ENCODE measurements at places on chromosomes 1 and 21. TPM values are rescaled to one million over a fixed set of nuclear protein-coding genes. Genes with fewer than 3 reads are reported as not detected.

CSMD2 gene
- 0.38 TPM for total RNA-seq

GBP6 gene
- total RNA-seq, result not detected

KCNN3 gene
- total RNA-seq, result 0.36 TPM

OR6N1 gene
- total RNA-seq, result not detected

FCRLB gene
- total RNA-seq, result 0.14 TPM

HAO2 gene
- not detected for total RNA-seq

GBP2 gene
- total RNA-seq, result not detected

CLDN19 gene
- 8.2 TPM for total RNA-seq

CAMK1G gene
- 2.7 TPM for total RNA-seq

CC2D1B gene
- 42.7 TPM for total RNA-seq

C1orf52 gene
- total RNA-seq, result 42.2 TPM

FHAD1 gene
- 5.0 TPM for total RNA-seq

SLC37A1 gene
- 60.2 TPM for total RNA-seq

HS2ST1 gene
- 44.2 TPM for total RNA-seq

CCDC27 gene
- not detected for total RNA-seq

TMEM52 gene
- total RNA-seq, result 1.8 TPM

CNR2 gene
- not detected for total RNA-seq

MAN1C1 gene
- 4.8 TPM for total RNA-seq

MTMR11 gene
- total RNA-seq, result 10.6 TPM

ARHGEF16 gene
- total RNA-seq, result 60.5 TPM

SMCP gene
- total RNA-seq, result not detected

AGMAT gene
- 3.1 TPM for total RNA-seq

STUM gene
- total RNA-seq, result 0.55 TPM

PAPPA2 gene
- total RNA-seq, result 4.1 TPM

UBL4B gene
- total RNA-seq, result not detected

PROK1 gene
- not detected for total RNA-seq

TBX19 gene
- total RNA-seq, result 2.3 TPM

PLA2G4A gene
- 1.00 TPM for total RNA-seq

RGS13 gene
- total RNA-seq, result not detected

AZIN2 gene
- 5.2 TPM for total RNA-seq

BSND gene
- not detected for total RNA-seq

SYCP1 gene
- not detected for total RNA-seq

KCNA3 gene
- 0.75 TPM for total RNA-seq

ZYG11A gene
- total RNA-seq, result not detected

PRAMEF10 gene
- not detected for total RNA-seq

CD101 gene
- total RNA-seq, result 3.3 TPM

FMO1 gene
- not detected for total RNA-seq

TNFSF4 gene
- total RNA-seq, result 1.7 TPM

ERMAP gene
- total RNA-seq, result 12.9 TPM

UQCRHL gene
- 3.5 TPM for total RNA-seq

SLFNL1 gene
- 1.0 TPM for total RNA-seq

TINAGL1 gene
- 2.6 TPM for total RNA-seq

YOD1 gene
- total RNA-seq, result 8.8 TPM

UBE2U gene
- not detected for total RNA-seq

ALPL gene
- 19.8 TPM for total RNA-seq

SPRR1B gene
- total RNA-seq, result not detected

TTF2 gene
- total RNA-seq, result 58.4 TPM

TARS2 gene
- total RNA-seq, result 28.4 TPM

CHML gene
- 19.9 TPM for total RNA-seq

RGS8 gene
- 0.05 TPM for total RNA-seq

SDHB gene
- total RNA-seq, result 46.3 TPM

SYNJ1 gene
- total RNA-seq, result 10.1 TPM

CD1E gene
- not detected for total RNA-seq

DPT gene
- total RNA-seq, result not detected

PLA2G2F gene
- not detected for total RNA-seq

HPCA gene
- 1.1 TPM for total RNA-seq

PLPPR5 gene
- total RNA-seq, result 0.77 TPM

GCSAML gene
- total RNA-seq, result not detected

GREM2 gene
- total RNA-seq, result 0.48 TPM

SLC25A34 gene
- total RNA-seq, result 6.0 TPM

Data from progenitor cell of endocrine pancreas (in vitro differentiated cells).